ENCODE measurements at places on chromosomes 1 and 21.

GRCh38 chr1:171434717-171435346, 50.5 kb upstream of the PRRC2C start:
- H3K36me3 ChIP-seq: peaks cover 8% of the 10 kb centered on the region
- peak overlapping the region; percentile 38 for H3K27ac ChIP-seq
- H3K4me3 ChIP-seq: no peak overlapping the region
- peaks cover 4% of the 10 kb centered on the region for H3K27me3 ChIP-seq
- peaks cover 64% of the 10 kb centered on the region for H3K4me1 ChIP-seq

DNA sequence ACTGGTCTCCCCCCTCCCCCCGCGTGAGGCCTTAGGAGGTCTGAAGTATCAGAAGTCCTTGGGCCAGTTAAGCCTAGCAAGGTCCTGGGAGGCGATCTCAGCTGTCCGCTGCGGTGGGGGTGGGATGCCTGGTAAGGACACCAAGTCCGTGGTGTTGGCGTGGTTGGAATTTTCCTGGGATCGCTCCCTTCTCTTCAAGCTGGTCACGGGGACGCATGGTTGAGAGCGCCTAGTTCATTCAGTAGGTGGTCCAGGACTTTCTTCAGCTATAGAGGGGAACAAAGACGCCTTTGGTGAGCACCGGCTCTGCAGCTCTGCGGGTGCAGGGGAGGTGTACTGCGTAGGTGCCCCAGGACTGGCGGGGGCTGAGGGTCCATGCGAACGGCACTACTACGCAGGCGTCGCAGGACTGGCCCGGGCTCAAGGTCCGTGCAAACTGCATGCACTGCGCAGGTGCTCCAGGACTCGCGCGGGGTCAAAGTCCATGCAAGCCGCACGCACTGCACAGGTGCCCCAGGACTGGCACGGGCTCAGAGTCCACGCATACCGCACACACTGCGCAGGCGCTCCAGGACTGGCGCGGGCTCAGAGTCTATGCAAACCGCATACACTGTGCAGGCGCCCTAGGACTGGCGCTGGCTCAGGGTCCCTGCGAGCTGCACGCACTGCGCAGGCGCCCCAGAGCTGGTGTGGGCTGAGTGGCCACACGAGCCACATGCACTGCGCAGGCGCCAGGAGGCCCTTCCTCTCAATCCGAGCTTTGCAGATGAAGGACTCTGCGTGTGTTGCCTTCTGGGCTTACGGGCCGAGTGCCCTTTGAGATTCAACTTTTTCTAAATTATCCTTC, 36.6 kb upstream of the HMGN1 start:
- no peak for DNase-seq
- H3K27me3 ChIP-seq: no peaks in the 10 kb centered on the region
- H3K36me3 ChIP-seq: peaks cover 6% of the 10 kb centered on the region
- H3K4me1 ChIP-seq: peaks cover 34% of the 10 kb centered on the region
- no peak overlapping the region for H3K4me3 ChIP-seq
- peak overlapping the region; percentile 87 for H3K27ac ChIP-seq

DNA sequence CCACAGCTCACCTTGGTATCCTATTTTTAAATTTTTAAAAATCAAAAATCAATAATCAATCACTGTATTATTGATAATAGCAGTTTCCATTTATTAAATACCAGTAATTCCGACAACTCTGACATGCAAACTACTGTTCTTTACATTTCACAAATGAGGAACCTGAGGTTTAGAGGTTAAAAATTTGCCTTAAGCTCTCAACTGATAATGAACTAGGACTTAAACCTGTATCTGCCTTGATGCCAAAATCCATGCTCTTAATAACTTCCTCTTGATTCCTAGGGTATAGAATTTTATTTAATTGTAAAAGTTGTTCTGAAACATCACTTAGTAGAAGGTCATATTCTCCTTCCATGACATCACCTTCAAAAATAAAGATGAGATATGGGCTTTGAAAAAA, 5.6 kb downstream of the ARHGAP29 start:
- H3K27me3 ChIP-seq: peaks cover 27% of the 10 kb centered on the region
- peaks cover 20% of the 10 kb centered on the region for H3K4me1 ChIP-seq
- no peak overlapping the region for H3K4me3 ChIP-seq
- DNase-seq: no peak

DNA sequence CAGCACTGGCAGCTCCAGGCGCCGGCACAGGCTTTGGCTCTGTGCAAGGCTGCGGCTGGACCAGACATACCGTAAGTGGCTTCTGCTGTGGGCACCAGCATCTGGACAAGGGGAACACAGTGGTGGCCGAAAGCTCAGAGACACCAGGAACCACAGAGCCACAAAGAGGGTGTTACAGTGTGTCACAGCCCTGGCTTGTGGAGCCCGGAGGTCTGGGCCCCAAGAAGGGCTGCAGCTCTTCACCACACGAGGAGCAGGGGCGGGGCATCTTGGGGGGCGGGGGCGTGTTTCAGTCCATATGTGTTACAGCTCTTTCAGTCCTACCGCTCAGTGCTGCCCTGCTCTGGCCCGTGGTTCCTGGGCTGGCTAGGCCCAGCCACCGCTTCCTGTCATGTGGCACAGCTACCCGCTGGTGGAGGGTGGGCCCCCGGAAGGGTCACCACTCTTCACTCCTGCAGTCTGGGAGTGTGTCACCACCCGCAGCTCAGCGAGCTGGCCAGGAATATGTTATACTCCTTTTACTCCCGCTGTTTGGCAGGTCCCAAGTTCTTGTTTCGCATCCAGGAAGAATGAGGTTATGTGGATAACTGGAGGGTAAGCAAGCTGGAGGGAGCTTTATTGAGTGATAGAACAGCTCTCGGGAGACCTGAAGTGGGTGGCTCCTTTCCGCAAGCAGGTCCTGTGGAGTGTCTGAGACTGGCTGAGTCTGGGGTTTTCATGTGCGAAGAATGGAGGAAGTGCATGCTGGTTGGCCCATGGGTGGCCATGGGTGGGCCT, 3.3 kb upstream of the LSM10 start:
- peaks cover 24% of the 10 kb centered on the region for H3K4me1 ChIP-seq
- H3K4me3 ChIP-seq: peak overlapping the region; percentile 91
- no peaks in the 10 kb centered on the region for H3K27me3 ChIP-seq
- peak overlapping the region; percentile 98 for H3K27ac ChIP-seq
- peak; percentile 94 for DNase-seq
- no peaks in the 10 kb centered on the region for H3K36me3 ChIP-seq

DNA sequence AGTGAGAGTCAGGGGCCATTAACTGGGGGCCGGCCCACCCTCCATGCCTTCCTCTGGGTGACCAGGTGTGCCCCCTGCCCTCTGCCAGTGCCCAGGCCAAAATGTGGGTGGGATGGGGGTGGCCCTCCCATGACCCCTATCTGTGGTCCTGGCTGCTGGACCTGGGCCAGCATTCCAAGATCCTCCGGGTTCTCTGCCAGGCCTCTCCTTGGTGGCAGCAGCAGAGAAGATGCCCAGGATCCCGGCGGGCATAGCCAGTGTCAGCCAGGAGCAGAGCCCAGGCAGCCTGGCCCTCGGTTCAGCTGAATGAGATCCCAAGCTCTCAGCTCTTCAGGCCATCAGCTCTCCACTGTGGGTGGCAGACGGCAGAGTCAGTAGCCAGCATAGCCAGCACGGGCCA, 31.3 kb upstream of the ACTRT2 start:
- H3K4me1 ChIP-seq: no peaks in the 10 kb centered on the region
- no peak overlapping the region for H3K27ac ChIP-seq
- H3K36me3 ChIP-seq: peaks cover 37% of the 10 kb centered on the region
- H3K4me3 ChIP-seq: no peak overlapping the region
- DNase-seq: no peak
- peaks cover 5% of the 10 kb centered on the region for H3K27me3 ChIP-seq

GRCh38 chr21:21688889-21689288, 690.7 kb downstream of the NCAM2 start:
- DNase-seq: peak; percentile 61
- H3K27ac ChIP-seq: no peak overlapping the region

All from WTC11 (cell line).